ENCODE measurements at places on chromosomes 16 and 17.

DNA sequence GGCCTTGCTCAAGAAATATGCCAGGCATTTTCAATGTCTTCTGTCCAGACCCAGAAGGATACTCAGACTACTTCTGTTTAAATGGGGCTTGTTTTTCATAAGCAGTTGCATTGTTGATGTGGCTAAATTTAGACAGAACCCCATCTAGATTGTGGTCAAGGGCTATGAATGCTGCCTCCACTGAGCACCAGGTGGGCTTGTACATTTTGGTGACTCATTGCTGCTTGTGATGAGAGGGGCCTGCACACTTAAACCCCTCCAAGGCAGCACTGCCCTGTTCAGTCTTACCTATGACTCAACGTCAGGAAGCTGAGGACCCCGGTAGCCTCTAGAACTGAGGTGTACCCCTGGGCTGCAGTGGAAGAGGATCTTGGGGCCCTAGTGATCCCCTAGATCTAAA lies 144.0 kb downstream of the PRKCA start:
- DNase-seq, result no peak

DNA sequence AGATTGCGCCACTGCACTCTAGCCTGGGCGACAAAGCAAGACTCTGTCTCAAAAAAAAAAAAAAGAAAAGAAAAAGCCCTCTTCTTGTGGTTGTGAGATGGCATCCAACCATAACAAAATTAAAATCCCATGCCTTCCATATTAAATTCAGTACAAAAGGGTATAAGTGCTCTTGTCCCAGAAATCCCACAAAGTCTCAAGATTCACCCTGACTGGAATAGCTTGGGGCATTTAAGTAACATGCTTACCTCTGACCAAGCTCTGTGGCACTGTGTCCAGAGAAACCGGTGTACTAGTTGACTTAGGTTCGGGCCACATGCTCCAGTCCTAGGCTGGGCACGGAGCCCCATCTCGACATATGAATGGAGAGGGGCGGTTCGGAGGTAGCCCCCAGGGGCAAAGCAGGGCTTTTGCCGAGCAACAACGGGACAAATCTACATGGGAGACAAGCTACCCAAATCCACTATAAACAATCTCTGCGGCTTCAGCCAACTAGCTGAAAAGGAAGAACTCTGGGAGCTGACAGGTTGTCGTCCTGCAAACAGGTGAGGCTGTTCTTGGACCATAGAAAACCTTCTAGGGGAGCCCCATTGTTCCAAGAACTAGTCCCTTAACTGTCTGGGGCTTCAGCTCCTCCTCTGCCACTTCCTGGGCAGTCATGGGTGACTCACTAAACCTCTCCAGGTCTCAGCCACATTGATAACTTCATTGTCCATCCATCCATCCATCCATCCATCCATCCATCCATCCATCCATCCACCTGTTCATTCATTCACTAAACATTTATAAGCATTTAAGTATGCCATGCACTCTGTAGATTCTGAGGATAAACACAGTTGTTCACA lies 10.3 kb upstream of the IL4R start:
- DNase-seq, result no peak

- no peak for DNase-seq
Observed at GRCh38 chr16:10943064-10943353, 741 bp upstream of the DEXI start.

DNA sequence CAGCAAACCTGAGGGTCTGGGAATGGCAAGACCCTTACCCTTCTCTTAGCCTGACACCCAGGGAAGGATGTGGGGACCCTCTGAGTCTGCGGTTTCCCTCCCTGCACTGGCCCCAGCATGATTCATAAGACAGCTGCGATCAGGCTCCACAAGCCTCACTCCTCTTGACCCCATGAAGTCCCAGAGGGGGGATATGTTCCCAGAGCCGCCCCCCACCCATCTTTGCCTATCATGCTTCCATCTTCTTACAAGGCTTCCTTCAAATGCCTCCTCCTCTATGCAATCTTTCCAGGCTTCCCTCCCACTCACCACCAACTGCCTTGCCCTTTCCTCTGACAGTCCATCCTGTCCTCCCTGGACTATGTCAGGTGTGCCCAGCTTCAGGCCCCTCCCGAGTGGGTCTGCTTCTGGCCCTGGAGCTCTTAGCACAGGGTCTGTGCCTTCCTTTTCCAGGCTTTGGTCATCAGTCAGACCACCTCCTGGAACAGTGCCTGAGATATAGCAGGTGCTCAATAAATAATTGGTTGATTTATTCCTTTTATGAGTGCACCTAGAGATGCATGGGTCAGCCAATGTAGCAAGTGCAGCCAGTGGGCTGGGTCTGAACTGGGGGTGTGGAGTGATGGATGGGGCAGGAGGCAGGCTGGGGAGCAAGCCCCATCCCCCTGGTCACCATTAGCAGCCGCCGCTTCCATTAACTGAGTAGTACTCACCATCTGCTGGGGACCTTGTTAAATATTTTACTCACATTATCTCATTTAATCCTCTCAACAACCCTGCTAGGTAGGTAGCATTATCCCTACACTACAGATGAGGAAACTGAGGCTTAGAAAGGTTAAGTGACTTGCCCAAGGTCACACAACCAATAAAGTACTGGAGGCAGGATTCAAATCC lies 8.4 kb downstream of the DLX3 start:
- DNase-seq, result no peak

DNA sequence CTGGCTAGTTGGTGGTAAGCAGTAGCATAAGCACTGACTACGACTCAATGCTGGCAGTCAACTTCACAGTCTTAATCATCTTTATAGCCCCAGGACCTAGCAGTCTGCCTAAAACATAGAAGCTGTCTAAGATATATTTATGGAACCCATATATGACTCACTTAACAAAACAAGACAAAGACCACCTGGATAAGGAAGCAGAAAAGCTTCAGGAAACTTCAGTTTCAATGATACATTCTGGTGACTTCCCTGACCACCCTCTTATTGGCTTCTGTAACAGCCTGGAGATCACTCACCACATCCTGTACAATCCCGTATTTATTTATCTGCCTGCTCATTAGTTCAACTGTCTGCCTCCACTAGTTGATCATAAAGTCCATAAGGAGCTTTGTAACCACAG lies 95.5 kb downstream of the PMP22 start:
- DNase-seq, result no peak

GRCh38 chr16:49855280-49855821 lies 561 bp downstream of the ZNF423 start:
- DNase-seq, result peak; percentile 58

DNA sequence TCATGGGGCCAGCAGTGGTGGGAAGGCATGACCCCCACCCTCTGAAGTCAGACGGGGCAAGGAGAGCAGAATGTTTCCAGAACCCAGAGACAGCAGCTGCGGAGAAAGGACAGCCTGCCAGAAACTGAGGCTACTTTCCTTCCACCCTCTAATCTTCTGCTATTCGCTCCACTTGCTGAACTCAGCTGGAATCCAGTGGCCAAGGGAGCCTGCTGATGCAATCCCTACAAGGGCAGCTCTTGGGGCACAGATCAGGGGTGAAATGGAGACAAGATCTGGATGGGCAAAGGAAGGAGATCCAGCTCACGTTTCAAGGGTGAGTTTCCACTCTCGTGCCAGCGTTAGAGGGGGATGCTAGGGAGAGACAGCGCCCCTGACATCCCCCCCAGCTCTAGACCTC lies 479.1 kb downstream of the SLC39A11 start:
- DNase-seq, result no peak

- DNase-seq, result no peak
Observed at GRCh38 chr17:35752945-35753764, at the start of gene GAS2L2. GAS2L2 (minus strand) TSS chr17:35753239; CDS start chr17:35752850, 389 bp downstream.

GRCh38 chr17:55811536-55811935 lies 60.7 kb downstream of the PCTP start:
- no peak for DNase-seq

DNA sequence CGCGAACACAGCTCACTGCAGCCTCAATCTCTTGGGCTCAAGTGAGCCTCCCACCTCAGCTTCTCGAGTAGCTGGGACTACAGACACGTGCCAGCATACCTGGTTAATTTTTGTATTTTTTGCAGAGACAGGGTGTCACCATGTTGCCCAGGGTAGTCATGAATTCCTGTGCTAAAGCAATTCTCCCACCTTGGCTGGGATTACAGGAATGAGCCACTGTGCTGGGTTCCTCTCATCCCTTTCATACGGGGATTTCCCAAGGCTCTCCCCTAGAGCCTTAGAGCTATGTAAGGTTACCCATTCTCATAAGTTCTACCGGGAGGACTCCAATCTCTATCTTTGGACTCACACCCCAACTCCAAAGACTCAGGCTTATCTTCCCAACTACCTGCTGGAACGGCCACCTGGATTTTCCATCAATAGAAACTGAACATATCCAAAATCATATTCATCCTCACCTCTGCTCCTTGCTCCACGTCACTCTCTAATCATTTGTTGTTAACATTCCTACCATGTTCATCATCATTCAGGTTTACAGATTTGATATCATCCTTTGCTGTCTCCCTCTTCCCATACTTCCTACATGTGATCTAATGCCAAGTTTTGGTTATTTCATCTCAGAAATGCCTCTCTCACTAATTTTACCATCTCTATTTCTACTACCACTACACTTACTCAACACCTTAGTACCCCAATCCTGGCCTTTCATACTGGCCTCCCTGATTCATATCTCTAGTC lies 92.5 kb downstream of the NCOR1 start:
- no peak for DNase-seq

DNA sequence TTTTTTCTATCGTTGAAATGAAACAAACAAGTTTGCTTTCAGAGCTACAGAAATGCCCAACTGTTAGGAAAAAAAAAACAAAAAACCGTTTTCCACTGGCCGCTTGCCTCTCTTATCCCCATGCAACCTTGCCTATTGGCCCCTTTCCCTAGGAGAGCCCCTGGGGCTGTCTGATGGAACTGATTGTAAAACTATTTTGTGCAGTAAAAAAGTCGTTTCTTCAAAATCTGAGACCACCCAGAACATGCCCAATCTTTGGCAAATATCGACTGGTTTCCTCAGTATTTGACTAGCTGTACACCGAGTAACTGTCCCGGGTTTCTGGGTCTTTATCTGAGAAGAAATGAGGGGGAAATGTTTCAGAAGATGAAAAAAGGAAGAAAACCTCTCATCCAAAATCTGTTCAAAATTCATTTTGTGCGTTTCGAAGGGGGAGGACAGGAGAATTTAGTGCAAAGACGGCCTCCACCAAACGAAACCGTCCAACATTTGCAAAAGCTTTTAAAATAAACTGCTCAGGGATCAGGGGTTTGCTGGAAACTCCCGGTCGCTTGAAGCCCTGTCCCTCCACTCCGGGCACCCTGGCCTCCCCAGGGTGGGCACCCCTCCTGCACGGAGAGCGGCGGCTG lies 1.1 kb upstream of the GNAO1 start:
- no peak for DNase-seq

GRCh38 chr17:2943981-2944380 lies 119.4 kb downstream of the OR1D5 start:
- no peak for DNase-seq

DNA sequence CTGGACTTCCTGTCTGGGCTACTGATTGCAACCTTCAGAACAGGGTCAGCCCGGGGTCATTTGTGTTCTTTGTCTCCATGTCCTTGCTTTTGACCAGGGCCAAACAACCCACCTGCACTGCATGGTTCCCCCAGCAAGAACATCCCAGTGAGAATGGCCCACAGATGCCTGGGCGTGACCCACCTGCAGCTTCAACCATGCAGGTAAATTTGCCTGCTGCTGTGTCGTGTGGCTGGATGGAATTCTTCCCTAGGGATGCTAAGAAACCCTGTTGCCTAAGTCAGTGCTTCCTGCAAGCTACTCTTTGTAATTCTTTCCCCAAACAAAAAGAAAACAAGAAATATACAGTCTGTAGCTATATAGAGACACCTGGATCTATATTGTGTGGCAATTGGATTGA lies 12.5 kb downstream of the CDH13 start:
- DNase-seq, result no peak

- no peak for DNase-seq
Observed at GRCh38 chr17:80963812-80964543, 27.7 kb upstream of the CHMP6 start.

- peak; percentile 57 for DNase-seq
Observed at GRCh38 chr17:76265624-76266243, 586 bp downstream of the UBALD2 start.

All from activated CD4-positive, alpha-beta T cell treated with anti-CD3 and anti-CD28 coated beads, Interleukin-2, amount 50 U/mL, for 1 hour (primary cell).